ENCODE measurements at places on chromosomes 11 and 22. TPM values are rescaled to one million over a fixed set of nuclear protein-coding genes. Genes with fewer than 3 reads are reported as not detected.
A peak's percentile ranks its signal among the peaks of the same experiment; 100 is the strongest.

HTR3B gene
- total RNA-seq, result not detected

- DNase-seq, result no peak
Observed at GRCh38 chr11:17697175-17697949, 22.0 kb upstream of the MYOD1 start.

GRCh38 chr11:67022341-67022933, 497 bp upstream of the SYT12 start:
- peak; percentile 41 for DNase-seq

DNA sequence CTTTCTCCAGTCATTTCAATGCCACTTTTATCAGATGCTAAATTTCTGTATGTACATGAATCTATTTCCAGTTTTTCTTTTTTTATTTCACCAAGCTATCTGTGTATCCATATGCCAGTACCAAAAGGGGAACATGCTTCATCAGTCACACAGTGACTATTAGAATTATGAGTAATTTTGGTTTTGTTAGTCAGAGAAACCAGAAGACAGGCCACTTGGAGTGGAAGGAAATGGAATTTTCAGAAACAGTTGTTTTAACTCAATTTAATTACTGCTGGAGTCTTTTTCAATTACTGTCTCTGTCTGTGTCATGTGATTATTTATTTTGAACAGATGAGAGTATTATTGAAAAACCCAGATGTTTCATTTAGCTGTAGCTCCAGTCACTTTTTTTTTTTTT, 84.6 kb upstream of the ANO3 start:
- peak; percentile 72 for DNase-seq

Measured in fibroblast of the aortic adventitia (primary cell).